ENCODE measurements at places on chromosomes 7 and 10.

DNA sequence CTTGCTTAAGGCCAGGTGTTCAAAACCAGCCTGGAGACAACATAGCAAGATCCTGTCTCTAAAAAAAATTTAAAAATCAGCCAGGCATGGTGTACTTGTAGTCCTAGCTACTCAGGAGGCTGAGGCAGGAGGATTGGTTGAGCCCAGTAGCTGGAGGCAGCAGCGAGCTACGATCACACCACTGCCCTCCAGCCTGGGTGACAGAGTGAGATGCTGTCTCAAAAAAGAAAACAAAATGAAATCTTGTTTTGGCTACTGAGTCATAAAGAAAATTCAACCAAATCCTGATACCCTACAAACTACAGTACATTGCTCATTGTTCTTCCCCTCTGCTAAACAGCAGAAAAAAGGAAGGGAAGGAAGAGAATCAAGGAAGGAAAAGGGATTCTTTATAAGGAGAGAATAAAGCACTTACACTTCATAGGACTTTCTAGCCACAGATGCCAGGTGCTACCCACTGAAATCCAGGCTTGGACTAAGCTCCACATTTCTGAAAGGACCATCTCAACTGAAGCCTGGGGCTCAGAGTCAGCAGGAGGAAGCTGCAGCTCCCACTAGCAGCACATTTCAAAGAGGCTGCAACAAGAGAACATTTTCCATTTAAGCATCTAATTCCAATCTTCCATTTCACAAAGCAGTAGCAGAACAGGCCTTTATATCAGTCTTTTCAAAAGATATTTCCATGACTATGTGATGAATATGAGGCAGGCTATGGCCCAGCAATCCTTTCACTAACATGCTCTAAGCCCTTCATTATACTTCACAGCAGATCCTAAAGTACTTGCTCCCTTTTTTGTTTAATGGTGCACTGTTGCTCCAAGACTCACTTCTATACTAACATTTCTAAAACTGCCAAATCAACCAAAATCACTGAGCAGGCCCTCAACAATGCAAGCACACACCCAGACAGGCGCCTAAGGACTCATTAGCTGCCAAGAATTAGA is 13.5 kb downstream of the TNPO3 start:
- DNase-seq: no peak

GRCh38 chr10:71489077-71489476 is 92.4 kb downstream of the CDH23 start:
- no peak for DNase-seq

DNA sequence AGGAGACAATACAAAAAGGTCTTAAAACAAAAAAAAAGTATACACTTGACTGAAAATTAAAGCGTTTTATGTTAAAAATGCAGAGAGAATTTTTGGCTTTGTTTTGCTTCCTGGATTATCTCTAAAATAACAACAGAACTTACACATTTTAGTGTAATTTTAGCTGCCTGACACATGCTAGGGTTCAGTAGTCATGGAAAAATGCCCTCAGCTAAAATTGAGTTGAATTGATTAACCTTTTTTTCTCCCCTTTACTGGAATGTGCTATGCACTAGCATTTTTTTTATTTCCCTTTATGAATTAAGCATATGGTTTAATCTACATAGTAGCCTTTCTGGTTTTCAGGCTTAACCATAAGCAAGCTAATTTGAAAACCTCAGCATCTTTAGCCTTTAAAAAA is 89.9 kb downstream of the ZNF277 start:
- DNase-seq: no peak

- no peak for DNase-seq
Measured at GRCh38 chr10:119613741-119614140, 17.0 kb upstream of the TIAL1 start.

GRCh38 chr7:84230491-84230890 is 35.9 kb upstream of the SEMA3A start:
- DNase-seq: no peak

DNA sequence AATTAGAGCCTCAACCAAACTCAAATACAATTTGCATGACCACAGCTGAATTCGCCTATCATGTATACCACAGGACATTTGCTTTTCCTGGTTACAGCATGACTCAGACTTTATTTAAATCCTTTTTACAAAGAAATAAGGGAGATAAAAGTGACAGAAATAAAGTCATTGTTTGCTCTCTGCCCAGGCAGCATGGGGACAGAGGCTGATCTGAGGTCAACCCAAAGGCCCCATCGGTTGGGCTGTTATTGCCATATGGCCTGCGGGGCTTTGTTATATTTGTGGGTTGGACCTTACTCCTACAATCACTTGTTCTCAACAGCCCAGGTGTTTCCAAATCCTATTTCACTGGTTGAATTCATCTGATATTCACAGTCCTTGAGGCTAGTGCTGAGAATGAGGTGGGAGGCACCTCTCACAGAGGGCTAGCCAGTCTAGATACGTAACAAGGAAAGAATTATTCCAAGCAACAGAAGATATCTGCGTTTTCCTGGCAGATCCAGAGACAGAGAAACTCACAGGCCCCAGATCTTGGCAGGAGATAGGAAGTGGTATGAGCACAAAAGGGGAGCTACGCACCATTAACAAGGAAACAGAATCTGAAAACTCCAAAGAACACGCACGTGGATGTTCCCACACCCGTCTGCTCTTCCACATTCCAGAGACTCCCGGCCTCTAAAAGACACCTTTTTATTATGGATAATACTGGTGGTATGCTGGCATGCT is 117.3 kb downstream of the HIPK2 start:
- no peak for DNase-seq

DNA sequence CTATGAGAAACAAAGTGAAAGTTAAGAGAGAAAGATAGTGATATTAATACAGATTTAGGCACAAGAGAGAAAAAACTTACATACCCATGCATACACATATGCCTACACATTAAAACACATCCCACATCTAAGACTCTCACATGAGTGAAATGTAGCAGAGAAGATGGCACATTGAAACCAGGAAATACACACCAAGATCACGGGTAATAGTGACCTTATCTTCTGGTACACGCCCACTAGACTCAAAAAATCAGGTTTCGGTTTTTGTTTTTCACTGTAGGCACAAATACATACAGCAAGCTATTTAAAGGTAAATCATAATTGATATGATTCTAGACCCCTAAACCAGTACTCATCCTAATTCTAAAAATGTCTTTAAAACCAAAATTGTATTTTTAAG is 225.2 kb upstream of the TAC1 start:
- DNase-seq: no peak
